Effector memory CD8-positive, alpha-beta T cell (primary cell): ENCODE measurements at places on chromosomes 11 and 22.
A peak's percentile ranks its signal among the peaks of the same experiment; 100 is the strongest.

DNA sequence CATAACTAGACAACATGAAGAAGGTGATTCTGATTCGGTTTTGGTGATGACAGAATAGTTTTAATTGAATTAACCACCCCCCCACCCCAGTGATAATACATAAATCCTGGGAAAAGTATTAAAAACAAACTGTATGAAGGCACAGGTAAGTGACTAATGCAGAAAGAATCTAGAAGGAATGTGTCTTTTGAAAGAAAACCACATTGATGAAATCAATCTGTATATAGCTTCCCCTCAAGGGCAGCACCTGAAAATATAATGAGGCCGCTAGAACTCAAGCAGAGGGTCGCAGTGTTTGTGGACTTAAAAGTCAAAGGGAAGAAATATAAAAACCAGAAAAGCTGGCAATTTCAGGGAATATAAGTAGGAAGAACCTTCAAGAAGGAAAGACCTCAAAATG lies 580.5 kb upstream of the CHORDC1 start:
- no peaks in the 10 kb centered on the region for H3K36me3 ChIP-seq
- no peak for DNase-seq
- H3K4me3 ChIP-seq = no peak overlapping the region
- no peaks in the 10 kb centered on the region for H3K4me1 ChIP-seq
- no peaks in the 10 kb centered on the region for H3K27me3 ChIP-seq

DNA sequence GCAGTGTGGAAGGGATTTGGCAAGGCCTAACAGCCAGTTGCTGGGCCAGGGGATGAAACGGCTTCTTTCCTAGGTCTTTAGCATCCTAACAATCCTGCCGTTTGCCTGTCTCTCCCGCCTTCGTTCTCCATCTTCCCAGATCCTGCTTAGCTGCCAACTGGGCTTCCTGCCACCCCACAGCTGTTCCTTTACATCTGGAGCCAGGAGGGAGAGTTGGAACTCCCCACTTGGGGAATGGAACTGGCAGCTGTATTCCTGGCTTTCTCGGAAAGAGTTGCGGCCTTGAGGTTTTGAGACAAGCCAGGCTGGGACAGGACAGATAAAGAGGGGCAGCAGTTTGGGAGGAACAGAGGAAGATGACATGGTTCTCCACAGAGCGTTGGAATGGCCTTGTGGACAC lies 59.6 kb downstream of the ST3GAL4 start:
- no peaks in the 10 kb centered on the region for H3K36me3 ChIP-seq
- H3K4me3 ChIP-seq = no peak overlapping the region
- no peaks in the 10 kb centered on the region for H3K27me3 ChIP-seq
- no peak for DNase-seq
- no peak overlapping the region for H3K27ac ChIP-seq
- H3K4me1 ChIP-seq = peaks cover 7% of the 10 kb centered on the region

- peaks cover 9% of the 10 kb centered on the region for H3K4me1 ChIP-seq
- no peak for DNase-seq
- H3K4me3 ChIP-seq = no peak overlapping the region
- H3K27me3 ChIP-seq = no peaks in the 10 kb centered on the region
- peaks cover 53% of the 10 kb centered on the region for H3K36me3 ChIP-seq
Measured at GRCh38 chr11:62889484-62890437, 9.1 kb downstream of the SLC3A2 start.

DNA sequence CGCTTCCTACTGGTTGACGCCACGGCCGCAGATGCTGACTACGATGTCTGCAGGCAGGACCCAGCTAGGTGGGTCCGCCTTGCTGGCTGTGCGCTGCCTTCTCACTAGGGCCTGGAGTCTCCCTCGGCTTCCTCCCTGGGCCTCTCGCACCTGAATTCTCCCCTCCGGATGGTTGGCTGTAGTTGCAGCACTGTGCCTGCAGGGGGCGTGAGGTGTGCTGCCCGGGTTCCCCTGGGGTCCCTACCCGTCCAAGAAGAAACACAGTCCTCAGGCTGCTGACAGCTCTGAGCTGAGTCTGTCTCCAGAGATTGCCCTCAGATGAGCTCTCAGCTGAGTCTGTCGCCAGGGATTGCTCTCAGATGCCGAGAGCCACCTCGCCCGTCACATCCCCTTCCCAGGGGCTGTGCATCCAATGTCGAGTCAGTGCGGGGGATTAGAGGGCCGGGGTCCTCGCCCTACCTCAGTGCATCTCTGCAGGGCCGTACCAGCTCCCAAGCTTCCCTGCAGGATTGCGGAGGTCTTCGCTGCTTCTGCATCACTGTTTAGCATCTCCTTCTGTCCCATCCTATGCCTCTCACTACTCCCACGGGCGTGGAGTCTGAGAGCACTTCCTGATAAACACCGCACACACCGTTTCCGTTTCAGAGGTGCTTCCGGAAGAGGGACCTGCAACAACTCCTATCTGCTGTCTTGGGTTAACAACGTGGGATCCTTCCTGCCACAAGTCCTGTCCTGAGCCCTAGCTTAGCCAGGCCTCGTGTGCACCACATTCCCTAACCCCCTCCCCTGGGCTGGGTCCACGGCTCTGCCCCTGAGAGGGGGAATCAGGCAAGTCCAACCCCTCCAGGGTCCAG lies 196.9 kb downstream of the CSNK2A3 start:
- peaks cover 12% of the 10 kb centered on the region for H3K4me1 ChIP-seq
- peak; percentile 20 for DNase-seq
- peaks cover 15% of the 10 kb centered on the region for H3K27me3 ChIP-seq
- H3K36me3 ChIP-seq = no peaks in the 10 kb centered on the region
- peak overlapping the region; percentile 70 for H3K4me3 ChIP-seq
- H3K27ac ChIP-seq = no peak overlapping the region

- H3K4me3 ChIP-seq = no peak overlapping the region
- no peaks in the 10 kb centered on the region for H3K4me1 ChIP-seq
- no peaks in the 10 kb centered on the region for H3K36me3 ChIP-seq
Measured at GRCh38 chr11:40867991-40868632, 591.3 kb downstream of the LRRC4C start.

DNA sequence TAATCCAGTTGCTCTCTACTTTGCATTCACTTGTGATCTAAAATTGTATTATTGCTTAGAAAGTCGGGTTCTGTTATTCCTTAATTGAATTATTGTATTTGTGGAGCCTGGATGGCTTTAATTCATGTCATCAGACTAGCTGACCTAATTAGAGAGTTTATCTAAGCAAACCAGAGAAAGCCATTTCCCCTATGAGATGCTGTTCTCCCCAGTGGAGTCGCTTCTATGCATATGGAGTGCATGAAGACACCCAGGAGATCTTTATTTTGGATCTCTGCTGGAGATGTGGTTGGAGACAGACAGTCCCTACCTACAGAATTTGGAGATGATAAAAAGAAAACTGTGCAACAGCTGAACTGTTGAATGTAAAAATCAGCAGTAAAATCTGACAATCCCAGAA lies 45.2 kb upstream of the MYO18B start:
- H3K27ac ChIP-seq = no peak overlapping the region
- no peak for DNase-seq
- H3K36me3 ChIP-seq = peaks cover 3% of the 10 kb centered on the region

- peaks cover 59% of the 10 kb centered on the region for H3K27me3 ChIP-seq
- no peak overlapping the region for H3K27ac ChIP-seq
- no peaks in the 10 kb centered on the region for H3K4me1 ChIP-seq
- H3K36me3 ChIP-seq = no peaks in the 10 kb centered on the region
- no peak overlapping the region for H3K4me3 ChIP-seq
- DNase-seq = no peak
Measured at GRCh38 chr22:30824096-30824495, 129.4 kb downstream of the OSBP2 start.

GRCh38 chr11:124832571-124832970 lies 32.4 kb upstream of the MSANTD2 start:
- H3K4me3 ChIP-seq = no peak overlapping the region
- H3K36me3 ChIP-seq = no peaks in the 10 kb centered on the region
- H3K27ac ChIP-seq = no peak overlapping the region
- H3K27me3 ChIP-seq = peaks cover 55% of the 10 kb centered on the region
- H3K4me1 ChIP-seq = peaks cover 11% of the 10 kb centered on the region

DNA sequence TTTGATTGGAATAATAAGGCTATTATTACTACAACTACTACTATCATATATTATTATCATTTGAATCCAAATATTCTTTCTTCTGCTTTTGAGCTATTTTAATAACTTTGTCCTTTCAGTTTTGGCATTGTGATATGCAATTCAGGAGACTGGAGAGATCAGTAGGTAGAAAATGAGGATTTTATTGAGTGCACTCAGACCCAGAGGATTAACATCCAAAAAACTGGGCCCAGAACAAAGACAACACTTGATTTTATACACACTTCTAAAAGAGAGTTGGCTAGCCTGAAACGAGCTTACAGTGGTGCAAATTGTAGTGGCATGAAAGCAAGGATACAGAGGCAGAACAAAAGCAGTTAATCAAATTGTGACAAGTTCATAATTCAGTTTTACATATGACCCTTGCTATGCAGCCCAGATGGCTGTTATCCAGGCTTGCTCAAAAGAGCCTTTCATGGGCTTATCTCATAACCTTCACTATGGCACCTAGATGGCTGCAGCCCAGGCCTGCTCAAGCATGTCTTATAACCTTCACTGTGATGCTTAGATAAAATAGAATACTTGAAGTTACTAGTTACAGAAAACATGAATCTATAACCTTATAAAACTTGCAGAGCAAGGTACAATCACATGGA lies 796.3 kb upstream of the RAG2 start:
- H3K36me3 ChIP-seq = no peaks in the 10 kb centered on the region
- no peaks in the 10 kb centered on the region for H3K4me1 ChIP-seq
- no peak overlapping the region for H3K4me3 ChIP-seq
- H3K27me3 ChIP-seq = no peaks in the 10 kb centered on the region

DNA sequence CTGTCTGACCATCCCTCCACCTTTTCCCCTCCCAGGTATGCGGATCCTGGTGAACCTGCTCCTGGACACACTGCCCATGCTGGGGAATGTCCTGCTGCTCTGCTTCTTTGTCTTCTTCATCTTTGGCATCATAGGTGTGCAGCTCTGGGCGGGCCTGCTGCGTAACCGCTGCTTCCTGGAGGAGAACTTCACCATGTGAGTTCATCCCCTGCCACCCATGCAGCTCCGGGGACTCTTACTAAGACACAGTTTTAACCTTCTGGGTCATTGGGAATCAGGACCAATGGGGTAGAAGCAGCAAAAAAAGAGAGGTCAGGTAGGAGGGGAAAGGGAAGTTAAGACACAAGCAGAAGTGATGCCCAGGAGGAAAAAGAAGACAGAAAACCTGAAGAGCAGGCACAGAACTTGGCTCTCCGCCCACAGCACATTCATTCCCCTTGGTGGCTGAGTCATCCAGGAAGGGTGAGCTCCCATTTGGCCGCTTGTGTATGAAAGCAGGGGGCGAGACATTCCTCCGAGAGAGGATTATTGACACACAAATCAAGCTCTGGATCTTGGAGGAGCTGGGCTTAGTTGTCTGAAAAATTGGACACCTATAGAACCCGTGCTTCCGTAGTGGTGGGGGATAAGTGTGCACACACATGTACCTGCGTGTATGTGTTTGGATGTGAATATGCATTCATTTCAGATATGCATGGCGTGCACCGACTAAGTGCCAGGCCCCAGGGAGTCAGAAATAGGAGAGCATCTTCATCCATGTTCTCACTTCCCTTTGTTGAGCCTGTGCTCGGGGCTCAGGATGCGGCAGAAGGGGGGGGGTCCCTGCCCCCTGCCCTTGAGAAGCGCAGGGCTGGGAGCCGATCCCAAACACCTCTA lies 64.2 kb downstream of the CACNA1I start:
- no peak for DNase-seq
- H3K36me3 ChIP-seq = peaks cover under 1% of the 10 kb centered on the region
- no peaks in the 10 kb centered on the region for H3K4me1 ChIP-seq
- H3K4me3 ChIP-seq = no peak overlapping the region
- H3K27ac ChIP-seq = no peak overlapping the region

- DNase-seq = no peak
- peaks cover 3% of the 10 kb centered on the region for H3K4me1 ChIP-seq
- peaks cover 7% of the 10 kb centered on the region for H3K36me3 ChIP-seq
- no peak overlapping the region for H3K27ac ChIP-seq
- H3K4me3 ChIP-seq = no peak overlapping the region
Measured at GRCh38 chr22:46418827-46419226, 83.3 kb downstream of the TRMU start.

GRCh38 chr11:94028436-94028835 lies 7.3 kb downstream of the HEPHL1 start:
- DNase-seq = no peak
- H3K27me3 ChIP-seq = peaks cover 21% of the 10 kb centered on the region
- H3K27ac ChIP-seq = no peak overlapping the region
- H3K4me3 ChIP-seq = no peak overlapping the region

DNA sequence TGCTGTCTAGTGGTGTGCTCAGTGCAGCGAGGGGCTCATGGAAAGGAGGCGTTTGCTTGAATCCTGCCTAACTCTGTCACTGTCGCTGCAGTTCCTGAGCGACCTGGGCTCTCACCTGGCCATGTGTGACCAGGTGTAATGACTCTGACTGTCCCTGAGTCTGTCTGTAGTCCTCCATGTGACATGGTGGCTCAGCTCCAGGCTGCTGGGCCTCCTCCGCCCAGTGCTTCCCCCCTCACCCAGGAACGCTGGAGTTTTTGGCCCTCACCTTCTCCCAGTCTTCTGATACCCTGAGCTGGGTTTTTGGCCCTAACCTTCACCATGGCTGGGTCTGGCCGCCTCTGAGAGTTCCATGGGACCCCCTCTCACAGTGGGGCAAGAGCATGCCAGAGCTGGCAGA lies 20.3 kb downstream of the MICALL1 start:
- no peak for DNase-seq
- H3K27ac ChIP-seq = no peak overlapping the region
- no peaks in the 10 kb centered on the region for H3K27me3 ChIP-seq

- H3K27ac ChIP-seq = no peak overlapping the region
- H3K27me3 ChIP-seq = peaks cover 20% of the 10 kb centered on the region
- no peaks in the 10 kb centered on the region for H3K36me3 ChIP-seq
- H3K4me3 ChIP-seq = no peak overlapping the region
- no peaks in the 10 kb centered on the region for H3K4me1 ChIP-seq
Measured at GRCh38 chr11:109000531-109000930, 335.7 kb downstream of the DDX10 start.

GRCh38 chr11:119363081-119363850 lies 16.8 kb upstream of the MFRP start:
- peak overlapping the region; percentile 64 for H3K4me3 ChIP-seq
- peaks cover 13% of the 10 kb centered on the region for H3K4me1 ChIP-seq
- H3K27me3 ChIP-seq = peaks cover 57% of the 10 kb centered on the region
- peaks cover 11% of the 10 kb centered on the region for H3K36me3 ChIP-seq
- DNase-seq = no peak

DNA sequence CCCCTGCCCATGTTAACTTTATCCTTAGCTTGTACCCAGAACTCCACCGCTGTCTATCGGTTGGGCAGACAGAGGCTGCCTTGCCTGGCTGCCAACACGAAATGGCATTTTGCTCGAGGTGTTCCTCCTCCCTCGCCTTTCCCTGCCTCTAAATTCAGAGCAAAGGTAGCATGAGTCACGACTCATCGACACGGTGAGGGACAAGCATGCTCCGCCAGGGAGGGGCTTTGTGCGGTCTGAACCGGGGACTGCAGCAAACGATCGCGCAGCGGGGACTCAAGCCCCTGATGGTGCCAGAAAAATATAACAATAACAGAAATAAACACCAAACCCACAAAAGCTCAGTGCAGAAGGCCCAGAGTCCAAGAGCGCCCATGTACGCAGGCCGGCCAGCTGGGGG lies 52.3 kb downstream of the RTL6 start:
- H3K27me3 ChIP-seq = no peaks in the 10 kb centered on the region
- H3K36me3 ChIP-seq = no peaks in the 10 kb centered on the region
- no peak for DNase-seq
- H3K4me3 ChIP-seq = no peak overlapping the region
- H3K4me1 ChIP-seq = peaks cover 4% of the 10 kb centered on the region
